ENCODE measurements at places on chromosomes 7 and 10. TPM values are rescaled to one million over a fixed set of nuclear protein-coding genes. Genes with fewer than 3 reads are reported as not detected.

The SPDYE8 gene
- not detected for total RNA-seq

The AKR1C4 gene
- total RNA-seq = not detected

The KCNK18 gene
- not detected for total RNA-seq

The GPR37 gene
- 9.2 TPM for total RNA-seq

DNA sequence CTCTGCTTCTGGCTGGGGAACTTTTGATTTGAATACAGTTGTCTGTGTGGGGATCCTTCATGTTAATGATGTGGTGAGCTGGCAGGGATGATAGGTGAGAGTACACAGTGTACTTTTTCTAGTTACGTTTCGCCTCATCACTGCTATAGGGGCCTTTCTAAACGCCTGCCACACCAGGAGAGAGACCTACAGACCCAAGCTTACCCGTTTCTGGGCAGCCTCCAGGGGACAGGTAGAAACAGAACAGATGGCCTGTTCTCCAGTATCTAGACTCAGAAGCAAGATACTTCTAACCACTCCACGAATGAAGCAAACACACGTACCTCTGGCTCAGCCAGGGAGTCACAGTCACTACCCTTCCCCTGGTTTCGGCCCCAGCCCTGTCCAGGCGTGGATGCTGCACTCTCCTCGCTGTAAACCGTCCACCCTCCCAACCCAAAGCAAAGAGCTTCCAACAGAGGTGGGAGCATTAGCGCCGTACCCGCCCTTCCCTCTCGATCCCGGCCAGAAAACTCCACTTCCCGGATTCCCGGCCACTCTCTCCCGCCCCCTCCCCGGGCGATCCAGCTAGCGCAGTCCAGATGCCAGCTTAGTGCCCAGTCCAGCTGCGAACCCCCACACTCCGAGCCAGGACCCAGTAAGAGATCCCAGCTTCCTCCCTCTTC, 1.2 kb downstream of the CCDC6 start:
- no peaks in the 10 kb centered on the region for H3K27me3 ChIP-seq
- peak; percentile 16 for DNase-seq
- H3K4me1 ChIP-seq = peaks cover 3% of the 10 kb centered on the region
- H3K27ac ChIP-seq = peak overlapping the region; percentile 65
- no peaks in the 10 kb centered on the region for H3K36me3 ChIP-seq
- H3K4me3 ChIP-seq = peak overlapping the region; percentile 84

- no peak overlapping the region for H3K4me3 ChIP-seq
- no peaks in the 10 kb centered on the region for H3K27me3 ChIP-seq
- H3K36me3 ChIP-seq = no peaks in the 10 kb centered on the region
- H3K27ac ChIP-seq = no peak overlapping the region
- no peak for DNase-seq
Measured at GRCh38 chr7:21377545-21377944, 50.3 kb upstream of the SP4 start.

DNA sequence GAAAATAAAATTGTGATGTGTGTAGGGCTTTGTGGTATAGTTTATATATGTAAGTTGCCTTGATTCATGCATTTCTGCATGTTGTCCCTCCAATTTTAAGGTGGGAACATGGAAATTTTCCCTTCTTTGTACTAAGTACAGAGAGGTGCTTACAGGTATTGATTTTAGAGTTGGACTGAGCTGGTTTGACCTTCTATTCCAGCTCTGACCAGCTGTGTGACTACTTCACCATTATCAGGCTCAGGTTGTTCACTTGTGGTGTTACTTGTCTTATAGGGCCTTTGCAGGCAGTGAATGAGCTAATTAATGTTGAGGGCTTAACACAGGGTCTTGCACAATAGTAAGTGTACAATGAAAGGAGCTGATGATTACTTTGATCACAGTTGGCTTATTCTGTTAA, 16.3 kb downstream of the ZNF804B start:
- no peak overlapping the region for H3K4me3 ChIP-seq
- H3K36me3 ChIP-seq = no peaks in the 10 kb centered on the region
- no peaks in the 10 kb centered on the region for H3K27me3 ChIP-seq
- H3K27ac ChIP-seq = no peak overlapping the region
- DNase-seq = no peak

- H3K4me1 ChIP-seq = peaks cover 4% of the 10 kb centered on the region
- H3K36me3 ChIP-seq = peaks cover 11% of the 10 kb centered on the region
- no peaks in the 10 kb centered on the region for H3K27me3 ChIP-seq
- no peak for DNase-seq
- no peak overlapping the region for H3K27ac ChIP-seq
Measured at GRCh38 chr10:102696736-102697135, 17.5 kb downstream of the ARL3 start.

- no peaks in the 10 kb centered on the region for H3K36me3 ChIP-seq
- no peak overlapping the region for H3K27ac ChIP-seq
Measured at GRCh38 chr10:64486901-64487300, 965.7 kb downstream of the REEP3 start.

- DNase-seq = peak; percentile 32
- no peak overlapping the region for H3K27ac ChIP-seq
- no peaks in the 10 kb centered on the region for H3K4me1 ChIP-seq
Measured at GRCh38 chr10:23171232-23171876, 20.8 kb upstream of the PTF1A start.

GRCh38 chr10:72087969-72088888, at the start of gene SPOCK2:
TSS of gene SPOCK2 (minus strand) at chr10:72088551. CDS start at chr10:72088328, 223 bp downstream.
- H3K4me3 ChIP-seq = peak within 1 kb of the TSS; percentile 10
- H3K27me3 ChIP-seq = peaks cover 67% of the 10 kb centered on the region
- H3K4me1 ChIP-seq = peaks cover 5% of the 10 kb centered on the region

DNA sequence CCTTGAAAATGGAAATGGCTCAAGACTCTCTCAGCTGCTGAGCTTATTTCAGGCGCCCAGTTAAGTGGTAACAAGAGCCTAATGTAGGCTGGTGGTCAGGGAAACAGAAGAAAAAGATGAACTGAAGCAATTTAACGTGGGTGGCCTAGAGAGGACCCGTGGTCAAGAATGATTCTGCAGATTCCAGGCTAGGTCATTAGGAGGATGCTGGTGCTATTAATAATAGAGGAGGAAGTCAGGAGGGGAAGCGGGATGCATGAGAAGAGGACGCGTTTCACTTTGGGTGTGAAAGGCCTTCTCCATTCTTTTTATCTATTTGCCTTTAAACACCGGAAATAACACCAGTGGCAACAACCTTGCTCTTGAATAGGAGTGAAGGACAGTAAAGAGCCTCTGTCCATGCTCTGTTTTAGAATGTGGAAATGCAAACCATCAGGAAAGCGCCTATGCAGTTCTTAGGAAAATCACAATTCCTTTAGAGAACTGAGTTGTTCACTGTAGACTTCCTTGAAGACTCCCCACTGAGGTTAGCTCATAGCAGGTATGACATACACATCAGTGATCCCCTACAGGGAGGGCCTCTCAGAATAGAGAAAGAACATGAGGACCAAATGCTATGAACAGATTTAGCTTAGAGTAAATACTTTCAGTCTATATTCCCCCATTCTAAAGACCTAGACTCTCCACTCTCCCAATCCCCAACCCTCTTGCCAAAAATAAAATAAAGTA, 8.6 kb downstream of the LIPA start:
- H3K4me3 ChIP-seq = no peak overlapping the region
- H3K4me1 ChIP-seq = peaks cover 6% of the 10 kb centered on the region
- H3K27ac ChIP-seq = no peak overlapping the region
- H3K27me3 ChIP-seq = no peaks in the 10 kb centered on the region
- H3K36me3 ChIP-seq = no peaks in the 10 kb centered on the region
- no peak for DNase-seq

DNA sequence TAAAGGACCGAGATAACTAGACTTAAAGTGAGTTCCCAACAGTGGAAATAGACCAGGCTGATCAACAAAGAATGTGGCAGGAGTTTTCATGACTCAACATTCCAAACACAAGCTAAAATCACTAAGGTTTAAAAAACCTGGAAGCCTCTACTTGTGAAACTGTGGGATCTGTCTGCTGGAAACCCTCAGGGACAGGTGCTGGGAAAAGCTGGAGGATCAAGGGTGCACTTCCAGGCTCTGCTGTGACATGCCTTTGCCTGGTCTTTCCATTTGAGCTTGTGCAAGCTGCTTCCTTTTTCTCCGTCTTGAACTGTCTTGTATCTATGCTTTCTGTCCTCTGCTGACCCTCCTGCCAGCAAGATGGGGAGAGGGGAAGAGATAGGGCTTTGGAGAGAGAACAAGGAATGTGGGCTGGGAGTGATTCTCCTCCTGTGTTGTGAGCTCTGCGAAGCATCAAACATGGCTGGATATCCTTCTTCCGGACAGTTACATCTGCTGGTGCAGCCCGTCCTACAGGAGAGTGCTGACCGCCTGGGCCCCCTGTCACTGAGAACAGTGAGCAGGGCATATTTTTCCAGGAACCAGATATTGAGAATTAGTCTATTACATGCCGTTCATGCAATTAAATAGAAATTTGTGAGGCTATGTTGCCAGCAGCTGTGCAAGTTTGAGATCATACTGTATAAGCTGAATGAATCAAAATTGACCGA, 25.5 kb downstream of the ARHGAP22 start:
- H3K4me1 ChIP-seq = peaks cover 15% of the 10 kb centered on the region
- H3K4me3 ChIP-seq = no peak overlapping the region
- peak overlapping the region; percentile 16 for H3K27ac ChIP-seq
- H3K27me3 ChIP-seq = no peaks in the 10 kb centered on the region
- peak; percentile 72 for DNase-seq
